ENCODE measurements at places on chromosomes 11 and 22.

DNA sequence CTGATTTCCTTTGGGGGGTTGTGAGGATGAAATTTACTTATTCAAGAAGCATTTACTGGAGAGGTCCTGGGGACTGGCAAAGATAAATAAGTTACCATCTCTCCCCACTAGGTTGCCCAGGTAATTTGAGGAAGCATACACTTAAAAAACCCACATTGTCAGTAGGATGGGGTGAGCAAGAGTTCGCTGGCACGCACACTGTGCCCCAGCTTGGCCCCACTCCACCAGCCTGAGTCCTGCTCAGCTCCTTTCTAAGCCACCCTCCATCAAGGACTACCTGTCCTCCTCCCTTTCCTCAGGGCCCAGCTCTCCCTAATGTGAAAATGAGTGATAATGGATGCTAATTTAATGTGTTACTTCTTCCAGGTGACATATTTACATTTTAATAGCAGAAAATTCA lies 216.5 kb upstream of the PLET1 start:
- no peak for DNase-seq

DNA sequence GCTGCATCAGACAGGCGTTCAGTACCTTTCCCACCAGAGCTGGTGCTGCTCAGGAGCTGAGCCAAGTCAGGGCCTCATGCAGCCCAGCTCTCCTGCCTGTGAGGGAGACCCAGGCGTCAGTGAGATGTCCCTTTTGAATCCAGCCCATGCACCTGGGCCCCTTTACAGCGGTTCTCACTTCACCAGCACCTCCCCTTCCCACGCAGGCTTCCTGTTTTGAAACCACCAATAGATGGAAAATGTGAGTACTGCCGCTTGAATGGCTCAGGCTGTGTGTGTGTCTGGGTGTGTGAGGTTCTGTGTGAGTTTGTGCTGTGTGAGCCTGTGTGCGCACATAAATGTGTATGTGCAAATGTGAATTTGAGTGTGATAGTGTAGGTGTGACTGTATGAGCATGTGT lies 88.4 kb downstream of the UBASH3B start:
- no peak for DNase-seq

DNA sequence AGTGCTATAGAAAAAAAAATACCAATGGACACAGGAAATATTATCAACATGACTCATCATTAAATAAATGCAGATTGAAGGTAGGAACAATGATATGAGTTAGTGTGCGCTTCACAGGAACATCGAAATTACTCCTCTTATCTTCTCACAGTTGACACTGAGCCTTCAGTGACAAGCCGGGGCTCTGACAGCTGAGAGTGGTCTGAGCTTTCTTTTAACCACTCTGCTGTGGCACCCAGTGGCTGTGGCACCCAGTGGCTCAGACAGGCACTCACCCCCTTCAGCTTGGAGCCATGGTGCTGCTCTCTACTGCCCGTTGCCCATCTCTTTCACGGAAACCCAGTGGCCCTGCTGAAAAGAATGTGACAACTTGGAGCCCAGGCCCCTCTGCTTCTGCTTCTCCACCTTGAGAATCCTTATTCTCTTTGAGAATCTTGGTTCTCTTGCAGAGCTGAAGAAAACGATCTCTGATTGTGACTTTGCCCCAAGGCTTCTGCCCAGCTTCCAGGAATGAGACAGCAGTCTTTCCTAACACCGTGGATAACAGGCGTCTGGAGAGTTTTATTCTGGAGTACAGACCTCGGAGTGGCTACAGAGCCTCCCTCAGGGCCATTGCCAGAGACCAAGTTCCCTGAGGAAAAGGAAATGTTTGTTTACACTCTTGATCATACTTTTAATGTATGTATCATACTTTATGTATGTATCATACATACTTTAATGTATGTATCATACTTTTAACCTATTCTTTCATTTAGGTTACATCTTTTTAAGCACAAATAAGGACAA lies 37.1 kb upstream of the OR8B8 start:
- DNase-seq, result no peak

- DNase-seq, result no peak
Measured at GRCh38 chr22:29487426-29487986, 7.5 kb downstream of the NEFH start.

- DNase-seq, result no peak
Measured at GRCh38 chr22:36116127-36116526, 44.4 kb downstream of the APOL3 start.

GRCh38 chr11:14202251-14203196 lies 156.5 kb downstream of the RRAS2 start:
- no peak for DNase-seq

DNA sequence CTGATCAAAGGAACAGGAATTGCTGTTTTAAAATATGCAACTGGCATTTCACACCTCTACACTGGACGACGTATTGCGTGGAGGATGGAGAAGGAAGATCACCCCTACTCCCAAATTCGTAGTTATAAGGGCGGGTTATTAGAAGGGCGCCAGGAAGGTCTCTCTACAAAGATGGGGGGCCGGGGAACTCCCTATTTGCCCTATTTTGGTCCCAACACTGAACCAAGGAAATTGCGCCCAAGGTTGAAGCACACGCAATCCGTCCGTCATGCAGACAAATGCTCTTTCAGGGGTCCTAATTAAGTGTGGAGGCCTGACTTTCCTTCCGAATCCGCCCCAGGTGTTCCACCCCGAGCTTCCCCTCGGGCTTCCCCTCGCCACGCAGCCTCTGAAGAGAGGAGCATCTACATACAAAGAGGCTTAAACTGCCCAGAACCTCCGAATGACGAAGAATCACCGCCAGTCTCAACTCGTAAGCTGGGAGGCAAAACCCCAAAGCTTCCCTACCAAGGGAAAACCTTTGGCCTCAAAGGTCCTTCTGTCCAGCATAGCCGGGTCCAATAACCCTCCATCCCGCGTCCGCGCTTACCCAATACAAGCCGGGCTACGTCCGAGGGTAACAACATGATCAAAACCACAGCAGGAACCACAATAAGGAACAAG lies 396 bp downstream of the NPAT start:
- DNase-seq, result no peak

DNA sequence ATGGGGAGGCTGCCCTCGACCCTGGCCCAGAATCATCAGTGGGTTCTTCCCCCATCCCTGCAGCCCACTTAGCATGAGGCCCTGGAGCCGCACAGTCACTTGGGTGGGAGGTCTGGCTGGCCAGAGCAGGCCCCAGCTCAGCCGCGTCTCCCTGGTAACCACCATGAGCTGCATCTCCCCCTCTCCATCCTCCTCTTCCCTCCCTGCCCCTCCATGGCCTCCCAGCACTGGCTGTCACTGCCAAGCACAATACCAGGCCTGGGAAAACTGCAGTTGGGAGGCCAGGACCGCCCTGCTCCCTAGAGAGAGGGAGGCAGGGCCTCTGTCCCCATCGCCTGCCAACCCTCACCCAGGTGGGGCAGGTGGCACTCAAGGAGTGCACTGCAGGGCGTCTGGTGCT lies 8.0 kb downstream of the CSDC2 start:
- no peak for DNase-seq

GRCh38 chr11:69000391-69000790 lies 12.7 kb downstream of the MRGPRF start:
- DNase-seq, result no peak

GRCh38 chr22:19722982-19723231 lies 432 bp upstream of the GP1BB start:
- no peak for DNase-seq

- DNase-seq, result no peak
Measured at GRCh38 chr11:8111636-8112035, 30.6 kb downstream of the TUB start.

GRCh38 chr22:47697861-47698260 lies 935.4 kb downstream of the TBC1D22A start:
- DNase-seq, result no peak

- DNase-seq, result no peak
Measured at GRCh38 chr11:35040221-35040942, 98.6 kb upstream of the CD44 start.

- DNase-seq, result no peak
Measured at GRCh38 chr11:125662689-125663088, 18.0 kb downstream of the ACRV1 start.

GRCh38 chr11:9277176-9277575 lies 12.0 kb upstream of the DENND5A start:
- DNase-seq, result no peak

- no peak for DNase-seq
Measured at GRCh38 chr11:7609015-7609414, 64.3 kb downstream of the CYB5R2 start.

DNA sequence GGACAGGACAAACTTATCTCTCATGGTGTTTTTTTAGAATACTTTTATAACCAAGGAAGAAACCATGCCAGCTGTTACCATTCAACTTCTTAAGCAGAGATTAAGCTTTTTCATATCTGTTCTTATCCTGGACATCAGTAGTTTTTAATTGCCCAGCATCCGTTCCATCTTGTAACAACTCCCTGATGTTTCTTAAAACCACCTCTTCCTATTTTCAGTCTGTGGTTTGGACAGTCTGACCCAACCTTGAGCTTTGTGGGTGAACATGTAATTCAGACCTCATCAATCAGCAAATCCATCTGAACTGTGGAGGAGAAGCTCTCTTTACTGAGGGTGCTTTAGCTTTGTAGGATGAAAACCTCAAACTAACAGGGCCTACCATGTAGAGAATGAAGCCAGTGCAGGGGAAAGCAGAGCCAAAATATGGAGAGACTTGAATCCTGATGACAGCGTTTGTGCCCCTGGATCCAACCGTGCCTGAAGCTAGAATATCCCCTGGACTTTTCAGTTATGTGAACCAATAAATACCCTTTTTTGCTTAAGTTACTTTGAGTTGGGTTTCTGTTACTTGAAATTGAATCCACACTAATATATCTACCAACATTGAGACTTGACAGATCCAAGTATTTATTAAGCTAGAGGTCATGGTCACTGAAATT lies 9.4 kb downstream of the TUG1 start:
- DNase-seq, result no peak

GRCh38 chr11:65792456-65792855 lies 5.6 kb downstream of the OVOL1 start:
- DNase-seq, result no peak

DNA sequence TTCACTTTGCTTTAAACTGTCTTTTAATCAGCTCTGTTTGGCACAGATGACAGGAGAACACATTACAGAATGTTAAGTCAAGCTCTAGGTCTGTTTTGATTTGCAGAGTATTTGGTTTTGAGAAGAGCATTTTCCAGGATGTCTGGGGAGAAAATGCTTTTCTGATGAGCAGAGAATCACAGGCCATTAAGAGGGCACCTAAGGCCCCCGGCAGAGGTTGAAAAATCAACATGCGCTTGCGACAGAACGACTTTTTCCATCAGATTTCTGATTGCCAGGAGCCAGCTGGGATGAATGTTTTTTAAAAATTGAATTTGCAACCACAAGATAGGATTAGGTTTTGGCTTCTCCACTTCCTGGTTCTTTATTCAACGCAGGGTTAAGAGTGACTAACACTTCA lies 304.5 kb downstream of the JRKL start:
- DNase-seq, result no peak

GRCh38 chr11:133945087-133945974 lies 11.4 kb downstream of the IGSF9B start:
- no peak for DNase-seq

- no peak for DNase-seq
Measured at GRCh38 chr22:30240541-30241417, 5.8 kb downstream of the LIF start.
